ENCODE measurements at places on chromosomes 7 and 10.

DNA sequence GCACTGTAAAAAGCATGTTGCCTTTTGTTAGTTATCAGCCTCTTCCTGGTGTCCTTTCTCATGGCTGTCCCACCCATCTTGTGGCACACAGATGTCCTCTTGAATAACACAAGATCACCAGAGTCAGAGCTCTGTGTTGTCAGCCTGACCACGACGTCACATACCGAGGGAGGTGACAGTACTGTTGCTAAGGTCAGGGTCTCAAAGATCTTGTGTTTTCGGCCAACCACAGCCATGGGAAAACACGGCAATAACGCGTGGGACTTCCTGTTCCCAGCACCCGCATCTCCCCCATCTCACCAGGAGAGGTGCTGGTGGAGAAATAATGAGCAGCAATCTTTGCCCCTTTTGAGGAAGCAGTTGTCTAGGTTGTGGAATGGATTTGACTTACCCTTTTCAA is 40.4 kb downstream of the NPVF start:
- DNase-seq = no peak

- DNase-seq = no peak
Measured at GRCh38 chr10:91799612-91799975, 1.4 kb downstream of the TNKS2 start.

DNA sequence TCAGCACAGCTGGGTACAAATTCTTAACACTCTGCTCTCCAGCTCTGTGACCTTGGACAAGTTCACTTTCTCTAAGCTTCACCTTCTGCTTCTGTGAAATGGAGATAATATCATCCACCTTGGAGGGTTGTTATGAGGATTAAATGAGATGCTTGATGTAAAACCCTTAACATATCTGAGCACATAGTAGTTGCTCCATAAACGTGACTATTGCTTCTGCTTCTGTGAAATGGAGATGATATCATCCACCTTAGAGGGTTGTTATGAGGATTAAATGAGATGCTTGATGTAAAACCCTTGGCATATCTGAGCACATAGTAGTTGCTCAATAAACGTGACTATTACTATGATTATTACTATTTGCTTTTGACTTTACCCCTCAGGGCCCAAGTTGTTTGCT is 14.6 kb downstream of the EPHB6 start:
- no peak for DNase-seq

GRCh38 chr10:101451667-101452069 is 97.7 kb downstream of the BTRC start:
- DNase-seq = no peak

DNA sequence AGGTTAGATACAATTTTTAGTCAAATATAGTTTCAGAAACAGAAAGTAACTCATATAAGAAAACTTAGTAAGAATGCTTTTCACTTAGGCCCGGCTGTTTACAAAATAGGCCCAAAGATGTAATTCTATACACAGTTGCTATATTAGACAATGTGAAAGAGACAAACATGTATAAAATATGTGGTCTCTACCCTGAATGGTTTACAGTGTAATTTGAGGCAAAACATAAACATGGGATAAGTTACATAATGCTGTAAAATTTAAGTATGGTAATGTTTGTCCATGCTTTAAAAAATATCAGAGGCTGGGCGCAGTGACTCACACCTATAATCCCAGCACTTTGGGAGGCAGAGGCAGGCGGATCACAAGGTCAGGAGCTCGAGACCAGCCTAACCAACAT is 18.7 kb downstream of the KRIT1 start:
- DNase-seq = no peak

DNA sequence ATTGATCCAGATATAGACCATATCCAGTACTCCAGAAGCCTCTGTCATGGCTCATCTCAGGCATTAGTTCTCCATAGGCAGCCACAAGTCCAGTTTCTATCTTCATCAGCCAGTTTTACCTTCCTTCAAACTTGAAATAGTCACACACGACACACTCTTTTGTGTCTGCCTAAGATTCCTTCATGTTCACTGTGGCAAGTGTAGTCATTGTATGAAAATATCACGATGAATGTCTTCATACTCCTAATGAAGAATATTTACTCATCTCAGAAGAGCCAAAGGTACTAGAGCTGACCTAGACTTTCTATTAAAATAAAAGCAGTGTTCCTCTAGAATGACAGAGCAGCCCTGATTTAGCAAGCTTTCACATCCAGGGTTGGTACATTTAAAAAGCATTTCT is 230.7 kb downstream of the SNX13 start:
- DNase-seq = no peak

DNA sequence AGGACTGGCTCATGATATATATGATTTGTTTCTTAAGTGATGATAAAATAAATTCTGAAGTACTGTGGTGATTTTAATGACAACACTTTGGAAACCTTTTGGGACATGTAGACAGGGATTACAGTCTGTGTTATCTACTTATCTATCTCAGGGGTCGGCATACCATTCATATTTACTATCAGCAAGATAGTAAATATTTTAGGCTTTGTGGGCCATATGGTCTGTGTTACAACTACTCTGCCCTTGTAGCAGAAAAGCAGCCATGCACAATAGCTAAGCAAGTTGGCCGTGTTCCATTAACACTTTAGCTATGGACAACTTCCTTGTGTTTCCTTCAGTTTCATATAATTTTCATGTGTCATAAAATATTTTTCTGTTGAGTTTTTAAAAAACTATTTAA is 97.8 kb upstream of the PRPS1L1 start:
- no peak for DNase-seq

DNA sequence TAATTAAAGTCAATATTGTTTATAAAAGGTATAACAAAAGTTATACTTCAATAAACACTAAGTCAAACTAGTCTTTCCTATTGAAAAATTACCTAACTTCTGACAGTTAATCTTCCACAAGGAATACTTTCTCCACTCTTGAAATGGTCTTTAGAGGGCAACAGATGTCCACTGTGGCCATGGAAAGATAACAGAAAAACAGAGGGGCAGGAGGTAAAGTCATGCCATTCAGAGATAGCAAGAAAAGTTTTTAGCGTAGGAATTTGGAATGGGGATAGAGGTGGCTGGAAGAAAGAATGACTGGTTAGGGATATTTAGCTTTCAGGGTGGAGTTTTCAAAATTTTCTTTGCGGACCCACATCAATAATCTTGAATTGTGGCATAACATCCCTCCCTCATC is 34.7 kb downstream of the HYCC1 start:
- no peak for DNase-seq

GRCh38 chr7:151095828-151096475 is 9.7 kb downstream of the AGAP3 start:
- DNase-seq = no peak

GRCh38 chr7:72622532-72622931 is 205.5 kb downstream of the TYW1B start:
- DNase-seq = no peak

DNA sequence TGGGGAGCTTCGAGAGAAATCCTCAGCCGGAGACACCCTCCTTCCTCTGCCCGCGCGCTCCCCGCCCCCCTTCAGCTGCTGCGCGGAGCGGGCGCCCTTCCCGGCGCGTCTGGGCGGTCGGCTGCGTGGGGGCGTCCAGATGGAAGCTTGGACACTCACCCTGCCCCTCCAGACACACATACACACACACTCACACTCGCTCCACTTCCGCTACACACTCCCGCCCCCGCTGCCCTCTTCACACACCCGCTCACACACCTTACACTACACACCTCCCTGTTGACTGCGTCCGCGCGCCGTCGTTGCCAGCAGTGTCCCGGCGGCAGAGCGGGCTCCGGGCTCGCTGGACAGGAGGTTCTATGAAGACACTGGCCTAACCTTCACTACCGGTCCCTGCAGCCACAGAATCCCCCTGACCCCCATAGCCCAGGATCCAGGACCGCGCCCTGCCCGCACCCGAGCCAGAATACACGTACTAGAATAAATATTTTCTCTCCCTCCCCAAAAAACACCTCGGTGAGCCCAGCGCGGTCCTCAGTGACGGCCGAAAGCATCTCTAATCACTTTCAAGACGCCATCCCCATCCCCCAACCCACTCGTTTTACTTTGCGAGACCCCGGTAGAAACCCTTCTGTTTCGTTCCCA is 1.1 kb upstream of the EGR2 start:
- no peak for DNase-seq

DNA sequence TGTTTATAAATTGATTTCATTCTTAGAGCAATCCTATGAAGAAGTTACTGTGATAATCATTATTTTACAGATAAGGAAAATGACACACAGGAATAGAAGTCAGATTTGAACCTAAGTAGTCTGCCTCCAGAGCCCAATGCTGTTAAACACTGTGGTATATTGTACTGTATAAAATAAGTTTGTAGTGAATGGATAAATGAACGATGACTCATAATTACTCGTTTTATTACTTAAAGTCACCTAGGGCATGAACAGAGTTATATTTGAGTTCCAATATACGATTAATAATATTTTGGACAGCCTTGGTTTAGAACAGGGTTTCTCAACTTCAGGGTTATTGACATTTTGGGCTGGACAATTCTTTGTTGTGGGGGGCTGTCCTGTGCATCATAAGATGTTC is 7.8 kb upstream of the BTRC start:
- no peak for DNase-seq

GRCh38 chr10:36736311-36736710 is 389.1 kb upstream of the ANKRD30A start:
- DNase-seq = no peak

DNA sequence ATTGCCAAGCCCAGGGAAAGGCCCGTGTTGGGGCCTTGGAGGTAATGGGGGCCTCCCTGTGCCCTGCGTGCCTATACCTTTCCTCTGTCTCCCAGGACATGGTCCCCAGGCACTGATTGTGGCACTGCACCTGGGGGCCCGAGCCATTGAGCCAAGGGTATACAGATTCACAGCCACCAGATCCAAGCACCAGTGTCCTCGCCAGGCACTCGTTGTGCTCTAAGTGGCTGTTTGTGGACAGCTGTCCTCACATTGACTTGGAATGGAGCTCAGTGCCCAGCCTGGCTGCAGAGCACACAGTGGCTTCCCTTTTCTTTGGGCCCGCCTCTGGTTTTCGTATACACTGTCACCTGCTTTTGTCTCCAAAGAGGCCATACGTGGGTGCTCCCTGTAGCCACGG is 72.0 kb upstream of the BTBD16 start:
- no peak for DNase-seq

DNA sequence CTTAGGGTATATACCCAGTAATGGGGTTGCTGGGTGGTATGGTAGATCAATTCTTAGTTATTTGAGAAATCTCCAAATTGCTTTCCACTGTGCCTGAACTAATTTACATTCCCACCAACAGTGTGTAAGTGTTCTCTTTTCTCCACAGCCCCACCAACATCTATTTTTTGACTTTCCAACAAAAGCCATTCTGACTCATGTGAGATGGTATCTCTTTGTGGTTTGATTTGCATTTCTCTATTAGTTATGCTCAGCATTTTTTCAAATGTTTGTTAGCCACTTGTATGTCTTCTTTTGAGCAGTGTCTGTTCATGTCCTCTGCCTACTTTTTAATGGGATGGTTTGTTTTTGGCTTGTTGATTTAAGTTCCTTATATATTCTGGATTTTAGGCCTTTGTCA is 66.4 kb downstream of the MGAM2 start:
- no peak for DNase-seq

GRCh38 chr7:134707663-134708378 is 61.2 kb downstream of the BPGM start:
- DNase-seq = no peak

DNA sequence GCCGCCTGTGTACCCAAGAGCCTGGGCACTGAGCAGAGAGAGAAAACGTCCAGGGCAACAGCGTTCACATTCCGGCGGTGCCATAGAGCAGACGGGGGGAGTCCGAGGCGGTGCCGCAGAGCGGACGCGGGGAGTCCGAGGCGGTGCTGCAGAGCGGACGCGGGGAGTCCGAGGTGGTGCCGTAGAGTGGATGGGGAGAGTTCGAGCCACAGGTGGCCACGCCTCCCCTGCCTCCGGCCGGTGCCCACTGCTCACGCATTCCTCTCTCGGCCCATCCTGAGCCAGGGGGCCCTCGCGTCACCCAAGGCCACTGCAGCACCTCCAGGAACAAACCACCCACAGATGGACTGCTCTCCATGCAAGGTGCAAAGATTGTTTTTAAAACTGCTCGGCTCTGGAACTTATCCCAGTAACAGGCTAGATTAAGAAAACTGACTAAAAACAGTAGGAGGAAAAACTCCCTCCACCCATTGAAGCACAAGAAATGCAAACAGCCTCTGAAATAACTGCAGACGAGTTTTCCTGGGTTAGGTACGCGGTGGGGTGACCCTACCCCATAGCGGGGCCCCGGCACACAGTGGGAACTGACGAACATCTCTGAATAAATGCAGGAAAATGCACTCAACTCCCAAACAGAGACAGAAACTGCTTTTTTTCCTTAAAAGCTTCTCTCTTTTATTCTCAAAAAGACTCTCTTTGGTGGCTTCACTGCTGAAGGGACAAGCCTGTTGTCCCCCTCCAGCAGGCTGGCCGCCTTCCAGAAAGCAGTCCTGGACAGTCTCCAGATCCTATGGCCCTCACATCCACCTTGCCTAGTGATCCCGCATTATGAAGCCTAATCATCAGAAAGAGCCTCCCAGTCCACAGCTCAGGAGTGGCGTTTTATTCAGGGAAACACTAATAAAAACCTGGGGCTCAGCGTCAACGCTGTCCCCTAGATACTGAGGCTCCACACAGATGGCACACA is 55.9 kb downstream of the DIP2C start:
- no peak for DNase-seq

- DNase-seq = no peak
Measured at GRCh38 chr10:114380060-114380459, 24.2 kb downstream of the AFAP1L2 start.

DNA sequence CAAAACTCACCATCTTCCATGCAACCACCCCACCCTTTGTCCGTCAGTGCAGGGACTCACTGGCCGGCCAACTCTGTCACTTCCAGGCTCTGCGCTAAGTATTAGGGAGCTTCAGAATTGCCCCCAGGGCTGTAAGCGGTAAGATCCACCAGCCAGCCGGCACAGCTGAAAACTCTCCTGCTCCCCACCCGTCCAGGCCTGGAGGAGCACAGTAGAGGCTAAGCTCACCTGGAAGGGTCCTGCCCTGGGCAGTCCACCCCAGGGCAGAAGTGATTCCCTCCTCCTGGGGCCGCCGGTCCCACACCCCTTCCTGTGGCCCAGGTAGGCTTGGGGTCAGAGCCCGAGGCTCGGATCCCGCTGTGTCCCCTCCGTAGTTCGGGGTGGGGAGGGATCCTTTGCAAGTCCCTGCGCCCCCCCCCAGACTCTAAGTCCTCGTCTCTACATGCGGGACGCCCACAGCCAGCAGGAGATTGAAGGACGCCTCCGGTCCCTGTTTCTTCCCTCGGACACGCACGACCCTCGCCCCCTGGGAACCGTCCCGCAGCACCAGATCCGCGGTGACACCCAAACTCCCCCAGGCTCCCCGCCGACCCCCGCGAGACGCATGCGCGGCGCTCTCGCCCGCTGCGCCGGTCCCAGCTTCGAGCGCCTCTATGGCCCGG is 138.9 kb downstream of the ARHGAP22 start:
- DNase-seq = no peak

DNA sequence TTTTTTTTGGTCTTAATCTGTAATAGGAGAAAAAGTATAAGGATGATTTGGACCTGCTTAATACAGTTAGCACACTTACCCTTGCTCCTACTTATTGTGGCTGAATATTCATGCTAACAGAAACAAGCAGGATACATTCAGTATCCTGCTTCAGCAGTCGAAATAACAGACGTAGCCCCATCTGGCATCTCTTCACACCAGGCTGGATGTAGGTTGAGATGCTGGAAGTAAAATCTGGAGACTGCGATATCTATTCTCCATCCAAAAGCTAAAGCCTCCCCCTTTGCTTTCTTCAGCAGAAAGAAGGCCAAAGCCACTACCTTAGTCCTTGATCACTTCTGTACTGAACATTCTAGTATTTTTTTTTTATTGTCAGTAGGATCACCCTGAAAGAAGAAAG is 537.4 kb downstream of the AUTS2 start:
- DNase-seq = no peak

Data from GM12865 (cell line).